ENCODE measurements at places on chromosomes 12 and 14.
A peak's percentile ranks its signal among the peaks of the same experiment; 100 is the strongest.

- no peak for DNase-seq
Measured at GRCh38 chr12:111027431-111027830, 107.1 kb upstream of the MYL2 start.

DNA sequence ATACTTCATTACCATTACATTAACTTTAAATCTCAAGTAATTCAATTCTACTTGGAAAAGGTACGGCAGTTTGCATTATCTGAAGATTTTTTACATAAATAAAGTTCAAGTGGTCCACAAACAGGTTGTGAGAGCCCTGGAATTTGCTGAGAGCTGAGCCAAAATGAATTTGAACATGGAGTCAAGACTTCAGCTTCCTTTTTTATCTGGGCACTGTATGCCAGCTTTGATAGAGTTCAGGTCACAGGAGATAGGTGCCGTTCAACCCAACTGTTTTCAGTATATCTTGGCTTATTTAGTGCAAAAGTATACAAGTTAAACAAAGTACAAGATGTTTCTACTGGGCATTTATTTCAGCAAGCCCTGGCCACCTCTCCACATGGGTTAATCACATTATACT lies 28.8 kb downstream of the HNRNPC start:
- DNase-seq: no peak

GRCh38 chr14:24226473-24226872 lies 5.7 kb downstream of the NEDD8 start:
- DNase-seq: no peak

DNA sequence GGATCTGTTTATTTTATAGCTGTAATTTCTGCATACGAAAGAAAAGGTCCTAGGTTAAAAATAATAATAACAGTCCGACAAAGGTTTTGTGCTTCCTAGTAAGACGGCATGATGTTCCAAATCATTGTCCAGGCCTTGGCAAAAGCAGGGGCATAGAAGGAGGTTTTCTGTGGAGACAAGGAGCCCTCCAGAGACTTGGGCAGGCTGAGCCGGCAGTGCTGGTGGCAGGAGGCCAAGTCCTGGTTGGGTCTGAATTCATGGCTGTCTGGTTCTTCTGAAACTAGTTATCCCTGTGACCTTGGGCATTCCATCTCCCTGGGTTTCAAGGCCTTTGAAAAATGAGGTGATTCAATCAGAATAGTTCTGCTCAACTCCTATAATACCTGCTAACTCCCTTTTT lies 44.0 kb downstream of the KCNK13 start:
- no peak for DNase-seq

DNA sequence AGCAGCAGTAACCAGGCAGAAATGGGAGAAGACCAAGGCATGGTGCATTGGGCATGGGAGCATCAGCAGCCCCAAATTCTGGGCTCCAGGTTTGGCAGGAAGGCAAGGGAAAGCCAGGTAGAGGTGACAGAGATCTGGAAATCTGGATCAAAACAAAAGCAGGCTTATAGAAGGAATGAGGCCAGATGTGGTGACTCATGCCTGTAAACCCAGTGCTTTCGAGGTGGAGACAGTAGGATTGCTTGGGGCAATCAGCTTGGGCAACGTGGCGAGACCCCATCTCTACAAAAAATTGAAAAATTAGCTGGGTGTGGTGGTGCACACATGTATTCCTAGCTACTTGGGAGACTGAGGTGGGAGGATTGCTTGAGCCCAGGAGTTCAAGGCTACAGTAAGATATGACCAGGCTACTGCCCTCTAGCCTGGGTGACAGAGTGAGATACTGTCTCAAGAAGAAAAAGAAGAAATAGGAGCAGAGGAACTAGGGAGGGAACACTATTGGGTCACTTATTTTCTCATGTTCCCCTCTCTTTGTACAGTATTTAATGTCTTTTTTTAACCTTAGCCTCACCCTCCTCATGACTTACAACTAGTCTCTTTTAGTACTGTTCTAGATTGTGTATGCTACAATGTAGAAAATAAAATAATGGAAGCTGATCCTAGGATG lies 25.1 kb downstream of the SLC4A8 start:
- DNase-seq: no peak

- no peak for DNase-seq
Measured at GRCh38 chr12:66061076-66061475, 69.5 kb downstream of the LLPH start.

- DNase-seq: no peak
Measured at GRCh38 chr14:105863296-105864108, 337.1 kb downstream of the TMEM121 start.

- DNase-seq: no peak
Measured at GRCh38 chr14:85483037-85483436, 46.9 kb upstream of the FLRT2 start.

GRCh38 chr14:103247169-103247606 lies 86.8 kb upstream of the EIF5 start:
- DNase-seq: no peak

DNA sequence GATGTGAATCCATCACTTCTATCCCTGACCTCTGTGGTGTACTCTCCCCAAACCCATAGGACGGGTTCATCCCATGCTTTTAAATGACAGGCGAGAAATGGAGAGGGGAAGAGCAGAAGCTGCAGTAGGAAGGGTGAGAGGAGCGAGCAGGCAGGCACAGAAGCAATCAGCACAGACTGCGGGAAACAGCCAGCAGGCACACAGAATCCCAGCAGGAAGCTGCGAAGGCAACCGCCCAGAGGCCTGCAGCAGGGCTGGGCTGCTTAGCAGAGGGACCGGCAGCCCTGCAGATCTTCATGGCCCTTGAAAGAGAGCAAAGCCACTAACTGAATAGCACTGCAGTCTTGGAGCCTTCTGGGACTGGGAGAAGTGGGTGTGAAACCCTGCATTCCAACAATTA lies 287.0 kb upstream of the FKBP4 start:
- no peak for DNase-seq

DNA sequence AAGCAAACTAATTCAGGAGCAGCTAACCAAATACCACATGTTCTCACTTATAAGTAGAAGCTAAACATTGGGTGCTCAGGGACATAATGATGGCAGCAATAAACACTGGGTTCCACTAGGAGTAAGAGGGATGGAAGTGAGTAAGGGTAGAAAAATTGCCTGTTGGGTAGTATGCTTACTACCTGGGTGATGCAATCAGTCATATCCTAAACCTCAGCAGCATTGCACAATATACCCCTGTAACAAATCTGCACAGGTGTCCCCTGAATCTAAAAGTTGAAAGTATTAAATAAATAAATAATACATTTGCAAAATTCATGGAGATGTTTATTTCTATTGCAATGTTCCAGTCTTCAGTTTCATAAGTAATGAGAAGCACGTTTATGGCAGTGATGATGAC lies 409.8 kb upstream of the FOXG1 start:
- DNase-seq: no peak

- no peak for DNase-seq
Measured at GRCh38 chr12:101655393-101655792, 42.0 kb upstream of the CHPT1 start.

- DNase-seq: peak; percentile 3
Measured at GRCh38 chr14:42299692-42300091, 693.0 kb downstream of the LRFN5 start.

- DNase-seq: no peak
Measured at GRCh38 chr14:61116369-61116768, 135.3 kb downstream of the SLC38A6 start.

- no peak for DNase-seq
Measured at GRCh38 chr14:38874721-38875120, 228.3 kb downstream of the SEC23A start.

DNA sequence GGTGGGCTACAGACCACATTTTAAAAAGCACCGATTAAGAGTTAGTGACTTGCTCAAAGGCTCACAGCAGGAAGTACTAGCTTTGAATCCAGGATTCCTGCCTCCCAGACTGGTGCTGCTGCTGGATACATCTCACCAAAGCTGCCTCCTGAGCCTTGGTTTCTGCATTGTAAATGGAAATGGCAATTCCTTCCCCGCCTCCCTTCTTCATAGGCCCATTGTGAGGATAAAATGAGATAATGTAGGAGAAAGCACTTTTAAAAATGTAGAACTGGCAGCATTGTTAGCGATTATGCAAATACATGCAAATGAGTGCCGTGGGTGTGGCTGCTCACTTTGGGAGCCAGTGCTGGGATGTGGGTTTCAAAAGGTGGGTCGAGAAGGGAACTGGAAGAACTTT lies 15.4 kb downstream of the PDE1B start:
- DNase-seq: no peak

DNA sequence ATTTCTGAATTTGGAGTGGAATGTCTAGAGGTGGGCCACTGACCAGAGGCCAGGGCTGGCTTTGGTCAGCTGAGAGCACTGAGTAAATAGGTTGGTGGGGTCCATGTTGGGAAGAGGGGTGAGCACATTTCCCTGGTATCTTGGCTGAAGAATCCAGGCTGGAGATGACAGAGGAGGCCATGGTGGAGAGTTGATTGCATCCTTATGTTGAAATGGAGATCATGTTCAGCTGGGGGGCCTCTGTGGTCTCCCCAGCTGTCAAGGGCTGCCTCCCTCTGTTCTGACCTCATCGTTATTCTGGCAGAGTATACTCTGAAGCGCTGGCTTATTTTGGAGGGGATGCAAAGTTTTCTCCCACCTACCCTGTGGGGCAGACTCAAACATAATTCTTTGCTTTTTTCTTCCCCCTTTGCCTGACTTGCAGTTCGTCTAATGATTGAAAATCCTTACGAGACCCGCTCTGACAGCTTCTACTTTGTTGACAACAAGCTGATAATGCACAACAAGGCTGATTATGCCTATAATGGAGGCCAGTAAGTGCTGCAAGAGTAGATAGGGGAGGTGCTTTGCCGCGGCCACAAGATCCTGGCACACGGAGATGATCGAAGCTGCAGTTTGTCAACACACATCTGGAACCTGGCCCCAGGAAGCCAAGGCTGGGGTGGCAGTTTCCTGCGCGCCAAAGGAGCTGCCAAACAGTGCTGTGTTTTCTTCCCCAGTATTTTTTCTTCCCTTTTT lies 6.0 kb upstream of the ACADS start:
- DNase-seq: no peak

- no peak for DNase-seq
Measured at GRCh38 chr12:115749071-115749841, 528.2 kb downstream of the MED13L start.

- no peak for DNase-seq
Measured at GRCh38 chr14:105363847-105364708, 34.3 kb upstream of the TEX22 start.
